ENCODE measurements at places on chromosomes 6 and 20. TPM values are rescaled to one million over a fixed set of nuclear protein-coding genes. Genes with fewer than 3 reads are reported as not detected.

- DNase-seq, result no peak
Observed at GRCh38 chr20:17752459-17752858, 52.7 kb downstream of the BANF2 start.

DNA sequence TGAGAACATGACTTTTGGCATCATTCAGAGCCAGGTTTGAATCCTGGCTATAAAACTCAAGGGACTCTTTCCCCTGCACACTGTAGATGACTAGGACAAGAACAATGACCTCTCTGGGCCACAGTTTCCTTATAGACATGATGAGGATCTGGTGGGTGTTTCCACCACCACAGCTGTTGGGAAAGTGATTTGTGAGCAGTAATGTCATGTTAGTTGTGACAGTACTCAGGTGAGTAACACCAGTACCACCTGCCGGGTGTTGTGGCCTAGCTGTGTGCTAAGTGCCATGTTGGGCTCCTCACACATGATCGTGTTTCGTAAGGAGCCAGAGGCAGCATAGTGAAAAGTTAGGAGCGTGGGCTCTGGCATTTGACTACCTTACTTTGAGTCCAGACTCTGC, 24.1 kb downstream of the HM13 start:
- DNase-seq, result no peak

- no peak for DNase-seq
Observed at GRCh38 chr6:2755456-2755855, 4.7 kb upstream of the MYLK4 start.

DNA sequence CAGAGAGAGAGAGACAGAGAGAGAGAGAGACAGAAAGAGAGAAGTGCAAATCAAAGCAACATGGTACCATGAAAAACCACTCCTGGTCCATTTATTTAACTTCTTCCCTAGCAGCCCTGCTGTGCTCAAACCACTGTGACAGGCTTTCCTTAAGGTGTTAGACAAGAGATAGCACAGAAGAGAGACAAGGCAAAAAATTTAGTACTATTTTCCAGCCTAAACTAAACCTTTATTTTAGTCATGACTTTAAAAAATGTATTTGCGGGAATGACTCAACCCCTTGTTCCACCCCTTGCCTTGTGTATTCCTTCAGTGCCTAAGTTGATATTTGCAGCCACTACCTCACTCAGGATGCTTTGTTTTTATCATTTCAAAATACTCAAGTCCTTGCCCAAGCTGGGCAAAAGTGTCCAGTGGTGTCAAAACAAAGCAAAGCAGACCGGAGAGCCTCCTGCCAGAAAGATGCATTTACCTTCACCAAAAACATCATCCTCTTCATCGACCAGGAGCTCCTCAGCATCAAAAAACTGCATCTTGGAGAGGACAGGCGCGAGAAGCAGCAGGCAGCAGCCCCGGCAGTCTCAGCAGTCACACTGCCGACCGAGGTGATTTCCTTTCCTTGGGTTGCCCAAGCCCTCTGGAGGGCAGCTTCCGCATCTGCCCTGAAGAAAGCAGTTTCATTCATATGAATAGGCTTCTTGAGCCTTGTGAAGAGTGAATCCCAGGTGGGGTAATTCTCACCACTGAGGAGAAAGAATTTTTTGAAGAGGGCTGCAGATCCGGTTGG, at the start of gene RIPOR2:
TSS of gene RIPOR2 (minus strand) at position 595 of the 787 bp plus-strand sequence. CDS start at position 533, 62 bp downstream.
- no peak for DNase-seq

GRCh38 chr20:43241057-43241702, 51.5 kb upstream of the PTPRT start:
- no peak for DNase-seq

GRCh38 chr20:16709017-16709416, 20.8 kb upstream of the SNRPB2 start:
- no peak for DNase-seq

- DNase-seq, result no peak
Observed at GRCh38 chr6:18324706-18325042, 60.3 kb upstream of the DEK start.

DNA sequence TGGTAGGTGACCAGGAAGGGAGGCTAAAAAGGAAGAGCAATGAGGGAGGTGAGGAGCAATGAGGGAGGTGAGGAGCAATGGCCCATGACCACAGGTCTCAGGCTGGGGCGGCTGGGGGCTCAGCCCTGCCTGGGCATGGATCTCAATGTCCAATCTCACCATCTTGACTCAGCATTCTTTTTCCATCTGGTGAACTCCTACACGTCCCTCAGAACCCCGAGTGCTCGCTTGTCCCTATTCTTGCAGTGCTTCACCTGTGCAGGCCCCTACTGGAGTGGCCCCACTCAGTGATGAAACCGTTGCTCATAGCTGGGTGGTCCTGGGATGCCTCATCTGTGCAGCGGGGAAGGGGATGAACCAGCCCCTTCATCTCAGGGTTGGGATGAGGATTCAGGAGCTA, 16.9 kb upstream of the RBBP8NL start:
- DNase-seq, result no peak

- no peak for DNase-seq
Observed at GRCh38 chr6:27889628-27890444, 22.4 kb downstream of the OR2B2 start.

DNA sequence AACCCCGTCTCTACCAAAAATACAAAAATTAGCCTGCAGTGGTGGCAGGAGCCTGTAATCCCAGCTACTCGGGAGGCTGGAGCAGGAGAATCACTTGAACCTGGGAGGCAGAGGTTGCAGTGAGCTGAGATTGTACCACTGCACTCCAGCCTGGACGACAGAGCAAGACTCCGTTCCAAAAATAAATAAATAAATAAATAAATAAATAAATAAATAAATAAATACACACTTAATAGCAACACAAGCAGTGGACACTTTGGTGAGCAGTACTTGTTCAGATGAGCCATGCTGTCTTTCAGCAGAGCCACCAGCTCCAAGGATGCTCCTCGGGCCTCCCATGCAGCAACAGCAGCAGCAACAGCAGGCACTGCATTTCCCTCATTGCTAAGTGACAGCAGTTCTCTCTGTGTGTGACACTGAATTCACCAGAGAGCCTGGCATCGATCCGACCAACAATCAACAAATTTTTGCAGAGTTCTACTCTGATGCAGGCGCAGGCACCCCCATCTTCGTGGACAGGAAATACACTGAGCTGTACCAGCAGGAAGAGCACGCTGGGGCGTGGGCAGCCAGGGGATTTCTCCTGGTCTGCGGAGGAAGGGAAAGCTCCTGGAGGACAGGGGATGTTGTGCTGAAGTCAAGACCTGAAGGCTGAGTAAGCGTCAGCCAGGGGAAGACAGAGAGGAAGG, 54.0 kb upstream of the SNX9 start:
- DNase-seq, result no peak

GRCh38 chr6:38164131-38164481, 344.6 kb downstream of the ZFAND3 start:
- DNase-seq, result peak; percentile 9

DNA sequence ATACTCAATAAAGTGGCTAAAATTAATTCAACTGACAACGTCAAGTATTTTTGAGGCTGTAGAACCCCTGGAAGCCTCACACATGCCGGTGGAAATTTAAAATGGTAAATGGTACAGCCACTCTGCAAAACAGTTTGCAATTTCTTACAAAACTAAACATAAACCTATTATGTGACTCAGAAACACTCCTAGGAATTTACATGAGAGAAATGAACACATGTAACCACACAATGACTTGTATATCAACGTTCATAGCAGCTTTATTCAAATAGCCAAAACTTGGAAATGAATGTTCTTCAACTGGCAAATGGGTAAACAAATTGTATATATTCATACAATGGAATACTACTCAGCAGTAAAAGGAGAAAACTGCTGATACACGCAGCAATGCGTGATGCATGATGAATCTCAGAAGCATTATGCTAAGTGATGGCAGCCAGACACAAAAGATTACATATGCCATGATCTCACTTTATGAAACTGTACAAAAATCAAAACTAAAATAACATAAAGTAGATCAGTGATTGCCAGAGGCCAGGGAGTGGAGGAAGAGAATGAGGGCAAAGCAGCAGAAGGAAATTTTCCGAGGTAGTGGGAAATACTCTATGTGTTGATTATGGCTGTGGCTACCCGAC, 112.5 kb downstream of the FAM50B start:
- no peak for DNase-seq

GRCh38 chr6:16824845-16825685, 63.8 kb upstream of the ATXN1 start:
- DNase-seq, result no peak

The TPMT gene
- total RNA-seq, result 21.5 TPM

The AVP gene
- not detected for total RNA-seq

The MAFB gene
- 0.35 TPM for total RNA-seq

The FOXS1 gene
- total RNA-seq, result not detected

The SMPD2 gene
- 17.0 TPM for total RNA-seq

The INSM1 gene
- total RNA-seq, result not detected

The SAPCD1 gene
- total RNA-seq, result 0.69 TPM

The GPR6 gene
- not detected for total RNA-seq
